ENCODE measurements at places on chromosomes 6 and 20.
A peak's percentile ranks its signal among the peaks of the same experiment; 100 is the strongest.

- DNase-seq = no peak
These were observed 16.9 kb downstream of the BNIP5 start for GRCh38 chr6:36319821-36320220.

- DNase-seq = no peak
These were observed 222.0 kb downstream of the MAFB start for GRCh38 chr20:40467067-40467466.

- DNase-seq = no peak
These were observed 9.6 kb upstream of the NELFCD start for GRCh38 chr20:58971429-58971828.

DNA sequence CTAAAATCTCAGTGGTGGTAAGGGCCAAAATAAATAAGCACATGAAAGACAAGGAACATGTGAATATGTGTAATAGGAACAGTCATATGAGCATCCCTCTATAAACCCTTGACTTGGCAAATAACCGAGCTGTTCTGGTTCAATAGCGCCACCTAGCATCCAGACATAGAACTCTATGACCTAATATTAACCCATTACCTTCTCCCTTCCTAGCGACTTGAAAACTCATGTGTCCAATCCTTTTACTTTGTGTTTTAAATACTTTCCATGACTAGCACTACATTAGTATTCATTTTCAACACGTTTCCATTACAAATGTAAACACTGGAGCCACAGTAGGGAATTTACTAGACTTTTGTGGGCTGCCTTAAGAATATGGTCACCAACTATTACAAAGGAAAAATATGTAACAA lies 279.7 kb downstream of the UST start:
- DNase-seq = peak; percentile 29

DNA sequence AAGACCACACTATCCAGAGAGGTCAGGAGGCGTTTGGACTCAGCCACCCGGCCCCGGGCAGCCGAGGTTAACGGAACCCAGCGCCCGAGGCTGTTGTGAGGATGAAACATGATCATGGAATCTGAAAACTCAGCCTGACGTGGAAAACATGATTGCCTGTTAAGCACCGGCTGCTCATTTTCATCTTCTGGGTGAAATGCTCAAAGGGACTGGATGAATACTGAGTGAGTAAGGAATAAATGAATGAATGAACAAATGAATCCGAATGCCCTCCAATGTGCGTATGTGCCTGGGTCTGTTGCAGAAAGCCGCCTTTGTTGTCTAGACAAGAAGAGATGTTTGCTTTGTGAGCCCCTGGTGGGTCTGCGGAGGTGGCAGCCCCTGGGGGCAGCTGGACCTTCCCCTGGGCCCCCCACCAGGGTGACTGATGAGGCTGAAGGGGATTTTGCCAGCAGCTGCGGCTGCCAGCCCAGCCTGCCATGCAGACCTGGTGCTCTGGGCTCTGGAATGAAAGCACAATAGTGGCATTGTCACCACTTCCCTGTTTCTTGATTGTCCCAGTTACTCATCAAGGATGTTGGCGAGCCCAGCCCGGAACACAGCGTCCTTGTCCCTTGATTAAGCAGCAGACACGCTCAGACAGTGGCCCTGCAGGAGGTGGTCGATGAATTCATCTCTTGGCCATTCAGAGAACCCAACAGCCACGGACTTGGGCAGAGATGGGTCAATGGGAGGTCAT lies 211.1 kb downstream of the ANKRD60 start:
- DNase-seq = no peak

DNA sequence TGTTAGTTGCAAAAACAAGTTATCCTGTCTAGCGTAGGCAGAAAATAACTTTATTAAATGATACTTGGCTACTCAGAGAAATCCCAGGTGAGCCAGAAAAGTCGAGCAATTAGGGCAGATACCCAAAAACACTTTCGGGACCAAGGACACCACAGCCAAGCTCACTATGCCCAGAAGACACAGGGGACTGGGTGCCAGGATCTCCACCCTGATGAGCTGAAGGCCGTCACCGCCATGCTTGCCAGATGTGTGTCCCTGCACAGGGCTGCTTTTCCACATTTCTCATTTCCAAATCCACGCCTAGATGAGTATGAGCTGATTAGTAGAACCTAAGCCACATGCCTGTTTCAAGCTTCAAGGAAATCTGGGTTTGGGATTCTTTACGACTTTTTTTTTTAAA lies 214.0 kb upstream of the SMLR1 start:
- DNase-seq = no peak

DNA sequence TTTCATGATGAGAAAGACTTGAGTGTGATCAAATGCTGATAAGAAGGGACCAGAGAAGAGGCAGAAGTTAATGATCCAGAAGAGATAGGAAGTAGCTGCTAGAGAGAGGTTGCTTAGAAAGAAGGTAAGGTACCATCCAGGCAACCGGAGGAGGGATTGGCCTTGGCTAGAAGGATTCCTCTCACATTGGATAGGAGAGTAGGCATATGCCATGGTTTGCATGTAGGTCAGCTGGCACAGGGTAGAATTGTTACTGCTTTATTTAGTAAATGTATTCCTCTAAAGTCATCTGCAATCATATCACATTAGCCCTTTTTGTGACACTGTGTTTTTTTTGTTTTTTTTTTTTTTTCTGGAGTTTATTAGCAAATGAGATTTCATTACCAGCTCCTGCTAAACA lies 580.9 kb upstream of the FLRT3 start:
- DNase-seq = no peak

GRCh38 chr20:53655625-53656292 lies 62.1 kb upstream of the ZNF217 start:
- DNase-seq = no peak

GRCh38 chr6:30964075-30964474 lies 19.4 kb upstream of the MUC21 start:
- peak; percentile 53 for DNase-seq

DNA sequence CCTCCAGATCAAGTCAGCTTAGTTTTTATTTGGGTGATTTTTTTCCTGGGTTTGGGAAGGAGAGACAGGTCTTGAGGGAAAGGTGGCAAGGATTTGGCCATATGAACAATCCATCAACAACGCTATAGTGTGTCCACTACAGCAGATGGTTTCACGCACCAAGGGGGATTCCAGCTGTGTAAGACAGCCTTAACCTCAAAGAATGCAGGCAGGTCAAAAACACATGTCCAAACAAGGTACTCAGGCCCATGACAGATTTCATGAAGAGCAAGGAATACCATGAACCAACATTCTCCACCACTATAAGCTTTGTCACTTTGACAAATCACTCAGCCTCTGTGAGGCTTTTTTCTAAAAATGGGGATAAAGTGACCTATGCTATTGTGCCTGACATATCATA lies 2.0 kb downstream of the AIF1 start:
- DNase-seq = no peak

DNA sequence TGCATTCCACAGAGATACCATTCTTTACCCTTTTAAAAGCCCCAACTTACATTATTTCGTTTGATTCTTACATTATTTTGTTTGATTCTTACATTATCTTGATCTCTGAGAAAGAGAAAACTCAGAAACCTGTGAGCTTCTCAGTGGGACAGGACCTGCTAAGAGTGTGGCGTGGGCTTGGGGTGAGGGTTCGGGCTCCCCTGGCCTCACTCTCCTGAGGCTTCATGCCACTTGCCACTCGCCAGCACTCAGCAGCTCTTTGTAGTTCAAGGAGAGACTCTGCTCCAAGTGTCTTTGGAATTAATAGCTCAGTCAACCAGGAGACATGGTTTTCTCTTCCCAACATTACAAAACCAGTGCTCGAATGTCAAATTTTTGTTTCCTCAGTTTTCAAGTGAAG lies 132.4 kb upstream of the RGS17 start:
- DNase-seq = no peak

- DNase-seq = no peak
These were observed 26.1 kb downstream of the CHMP4B start for GRCh38 chr20:33837096-33837830.

- no peak for DNase-seq
These were observed 29.2 kb upstream of the DST start for GRCh38 chr6:56671651-56672461.

GRCh38 chr6:85185977-85186376 lies 263.9 kb upstream of the NT5E start:
- no peak for DNase-seq

DNA sequence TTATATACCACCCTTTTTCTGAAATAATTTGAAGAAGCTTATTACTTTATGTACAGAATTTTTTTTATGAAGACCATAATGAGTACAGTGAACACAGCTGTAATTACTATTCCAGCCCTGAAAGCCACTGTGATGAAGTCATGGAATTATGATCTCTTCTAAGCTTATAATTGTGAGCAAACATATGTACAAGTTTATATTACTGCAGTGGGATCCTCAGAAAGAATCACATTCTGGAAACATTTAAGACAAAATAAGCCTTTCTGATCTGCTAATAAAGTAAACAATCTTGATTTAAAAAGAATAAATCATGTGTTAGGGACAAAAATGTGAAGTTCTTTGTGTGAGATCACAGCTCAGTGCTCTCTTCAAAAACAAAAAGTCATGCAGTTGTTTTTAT lies 560.4 kb downstream of the CD109 start:
- no peak for DNase-seq

- peak; percentile 26 for DNase-seq
These were observed 9.1 kb upstream of the FOXP4 start for GRCh38 chr6:41536795-41537758.

DNA sequence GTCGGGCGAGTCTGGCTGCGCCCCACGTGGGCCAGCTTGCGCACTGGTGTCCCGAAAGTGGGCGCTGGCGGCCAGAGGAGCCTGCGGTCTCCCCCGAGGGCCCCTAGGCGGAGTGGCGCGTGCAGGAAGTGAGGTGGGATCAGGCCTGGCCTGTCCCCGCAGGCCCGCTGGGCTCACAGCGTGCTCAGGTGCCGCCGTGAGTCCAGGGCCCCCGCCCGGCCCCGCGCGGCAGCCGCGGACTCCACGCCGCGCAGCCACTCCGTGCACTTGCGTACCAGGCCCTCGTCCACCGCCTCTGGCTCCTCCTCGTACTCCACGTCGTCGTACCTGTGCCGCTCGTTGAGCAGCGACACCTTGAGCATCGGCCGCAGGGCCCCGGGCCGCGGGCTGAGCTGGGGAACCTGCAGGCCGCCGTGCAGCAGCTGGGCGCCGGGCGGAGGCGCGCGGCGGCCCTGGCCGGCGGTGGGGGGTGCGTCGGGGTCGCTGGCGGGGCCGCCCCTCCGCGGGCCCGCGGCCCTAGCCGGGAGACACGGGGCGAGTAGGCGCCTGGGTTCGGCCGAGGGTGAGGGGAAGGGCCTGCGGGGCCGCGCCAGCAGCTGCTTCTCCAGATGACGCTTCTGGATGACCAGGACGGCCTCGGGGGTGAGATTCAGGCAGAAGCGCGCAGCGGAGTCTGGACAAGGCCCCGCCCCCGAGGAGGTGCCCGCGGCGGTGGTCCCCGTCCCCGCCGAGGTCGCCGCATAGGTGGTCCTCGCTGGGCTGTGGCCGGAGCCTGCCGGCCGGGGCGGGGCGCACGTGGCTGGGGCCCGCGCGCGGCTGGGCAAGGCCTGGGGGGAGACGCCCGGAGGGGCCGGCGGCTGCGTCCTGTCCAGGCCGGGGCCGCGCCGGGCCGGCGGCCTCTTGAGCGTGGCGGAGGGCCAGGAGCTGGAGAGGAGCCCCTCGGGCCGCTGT lies 835 bp downstream of the PRR18 start:
- no peak for DNase-seq

DNA sequence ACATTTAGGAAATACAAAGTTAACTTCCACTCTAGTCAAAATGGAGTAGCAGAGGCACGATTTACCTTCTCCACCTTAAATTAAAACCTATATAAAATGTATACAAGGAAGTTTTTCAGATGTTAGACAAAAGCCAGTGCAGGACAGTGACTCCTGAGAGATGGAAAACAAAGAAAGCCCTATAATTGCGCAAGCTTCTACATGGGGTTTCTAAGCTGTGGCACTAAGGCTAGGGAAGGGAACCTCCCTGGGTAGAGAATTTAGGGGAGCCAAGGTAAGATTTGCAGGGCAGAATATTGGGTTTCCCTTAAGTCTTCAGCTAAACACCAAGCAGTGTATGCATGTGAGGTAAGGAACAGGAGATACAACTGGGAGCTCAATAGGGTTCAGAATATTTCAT lies 18.5 kb upstream of the ZC3H12D start:
- DNase-seq = no peak

- DNase-seq = no peak
These were observed 38.9 kb downstream of the JARID2 start for GRCh38 chr6:15284743-15285142.

DNA sequence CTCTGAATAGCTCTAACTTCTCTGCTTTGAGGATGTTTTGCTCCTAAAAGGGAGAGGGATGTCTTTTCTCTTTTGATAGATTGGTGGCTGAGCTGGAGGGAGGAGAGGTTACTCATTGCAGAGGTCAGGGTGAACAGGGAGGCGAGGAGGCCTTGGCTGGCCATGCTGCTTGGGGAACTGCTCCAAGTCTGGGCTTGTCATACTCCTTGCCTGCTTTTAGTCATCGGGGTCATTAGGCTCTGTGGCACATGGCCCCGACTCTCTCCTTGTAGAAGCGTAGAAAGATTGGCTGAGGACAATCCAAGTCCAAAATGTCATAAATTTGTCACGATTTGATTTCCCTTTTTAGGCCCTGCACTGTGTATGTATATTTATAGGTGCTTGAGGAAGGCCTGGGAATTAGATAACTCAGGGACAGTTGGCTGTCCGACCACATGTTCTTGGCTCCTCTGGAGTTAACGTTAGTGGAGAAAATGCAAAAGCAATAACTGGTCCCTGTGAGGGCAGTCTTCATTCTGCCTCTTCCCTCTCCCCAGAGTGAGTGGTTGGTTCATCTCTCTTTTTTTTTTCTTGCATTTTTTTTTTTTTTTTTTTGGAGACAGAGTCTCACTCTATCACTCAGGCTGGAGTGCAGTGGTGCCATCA lies 160.1 kb downstream of the SCP2D1 start:
- DNase-seq = no peak

DNA sequence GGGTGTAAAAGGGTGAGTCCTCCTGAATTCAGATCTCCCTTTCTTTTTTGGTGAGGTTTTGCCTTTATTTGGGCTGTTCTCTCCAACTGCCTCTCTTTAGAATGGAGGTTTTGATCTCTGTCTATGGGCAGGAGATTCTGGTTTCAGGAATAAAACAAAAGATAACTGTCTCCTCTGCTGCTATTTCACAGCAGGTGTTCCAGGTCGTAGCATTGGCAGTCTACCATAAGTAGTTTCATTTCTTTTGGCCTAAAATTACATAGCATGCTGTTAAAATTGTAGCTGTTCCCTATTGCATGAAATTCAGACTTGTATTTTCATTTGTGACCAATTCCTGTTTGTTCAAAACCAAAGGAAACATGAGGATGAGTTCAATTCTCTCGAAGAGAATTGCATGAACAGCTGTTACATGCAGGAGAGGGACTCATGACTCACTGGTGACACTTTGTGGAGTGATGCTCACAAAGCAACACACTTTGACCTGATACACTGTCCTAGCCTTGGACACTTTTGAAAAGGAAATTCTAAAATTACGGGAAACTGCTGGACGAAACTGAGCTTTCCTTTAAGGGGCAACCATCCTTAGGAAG lies 76.8 kb upstream of the SIRPG start:
- peak; percentile 7 for DNase-seq

GRCh38 chr6:138307816-138308730 lies 69.6 kb upstream of the SMIM28 start:
- no peak for DNase-seq
